Fibroblast of upper back skin (primary cell): ENCODE measurements at places on chromosomes 7 and 10.

DNA sequence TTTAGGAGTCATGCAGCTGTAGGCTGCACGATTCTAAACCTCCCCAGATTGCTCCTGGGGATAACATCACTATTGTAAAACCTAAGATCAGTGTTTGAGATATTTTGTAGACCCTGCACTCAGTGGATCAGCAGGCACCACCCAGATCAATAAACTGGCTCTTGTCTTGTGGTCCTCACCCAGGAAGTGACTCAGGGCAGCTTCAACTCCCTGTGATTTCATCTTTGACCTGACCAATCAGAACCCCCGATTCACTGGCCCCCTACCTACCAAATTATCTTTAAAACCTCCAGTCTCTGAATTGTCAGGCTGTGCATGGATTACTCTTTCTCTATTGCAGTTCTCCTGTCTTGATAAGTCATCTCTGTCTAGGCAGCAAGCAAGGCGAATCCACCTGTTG, 25.7 kb downstream of the ARL5B start:
- DNase-seq = no peak

DNA sequence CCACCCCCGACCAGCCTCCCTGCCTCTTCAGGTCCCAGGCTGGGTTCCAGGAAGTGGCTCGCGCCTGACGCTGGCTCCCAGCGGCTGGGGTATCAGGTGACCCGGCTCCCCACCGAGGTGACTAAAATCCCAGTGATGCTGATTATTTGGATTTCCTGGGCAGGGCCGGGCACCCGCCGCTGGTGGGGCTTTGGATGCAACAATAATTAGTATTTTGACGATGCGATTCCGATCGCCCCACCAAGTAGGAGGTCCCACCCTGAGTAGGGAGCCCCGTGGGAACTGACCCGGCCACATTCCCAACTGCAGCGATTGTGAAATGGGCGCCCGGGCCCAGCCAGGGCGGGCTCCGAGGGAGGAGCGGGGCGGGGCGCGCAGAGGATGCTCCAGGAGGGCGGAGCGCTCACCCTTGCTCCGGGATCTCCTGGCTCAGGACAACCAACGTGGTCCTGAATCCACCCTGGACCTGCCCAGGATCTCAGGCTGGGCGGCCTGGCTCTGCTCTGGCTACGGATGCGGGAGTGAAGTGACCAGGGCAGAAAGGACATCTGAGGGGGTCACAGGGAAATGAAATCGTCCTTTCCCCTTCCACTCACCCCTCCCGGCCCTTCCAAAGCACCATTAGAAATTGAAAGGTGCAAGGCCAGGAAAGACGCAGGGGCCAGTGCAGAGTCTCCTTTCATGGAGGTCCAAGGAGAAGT, 32.6 kb downstream of the DUSP5 start:
- peak; percentile 47 for DNase-seq

DNA sequence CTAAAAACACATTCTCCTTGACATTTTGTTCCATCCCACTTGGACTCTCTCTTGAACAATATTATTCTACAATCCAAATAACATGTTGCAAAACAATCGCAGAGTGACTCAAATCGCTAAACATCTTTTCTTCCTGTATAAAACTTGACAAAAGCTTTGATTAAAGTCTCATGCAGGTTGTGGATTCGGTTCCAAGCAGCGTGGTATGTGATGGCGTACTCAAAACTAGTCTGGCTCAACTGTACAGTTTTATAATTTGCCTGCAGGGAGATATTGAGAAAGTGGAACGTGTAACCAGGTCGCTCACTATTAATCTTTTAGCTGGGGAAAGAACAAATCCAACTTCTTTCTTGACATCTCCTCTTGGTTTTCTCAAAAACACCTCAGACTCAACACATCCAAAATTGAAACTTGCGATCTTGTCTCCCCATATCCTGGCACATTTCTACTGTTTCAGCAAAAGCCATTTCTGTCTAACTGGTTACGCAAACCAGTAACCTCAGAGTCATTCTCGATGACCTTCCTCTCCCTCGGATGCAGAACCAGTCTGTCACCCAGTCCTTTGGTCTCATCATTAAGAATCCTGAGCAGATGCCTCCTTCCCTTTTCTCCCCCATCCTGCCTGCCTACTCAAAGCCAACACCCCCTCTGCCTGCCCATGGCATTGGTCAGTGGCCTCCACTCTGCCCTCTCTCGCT, 100.1 kb downstream of the CACNB2 start:
- DNase-seq = no peak

DNA sequence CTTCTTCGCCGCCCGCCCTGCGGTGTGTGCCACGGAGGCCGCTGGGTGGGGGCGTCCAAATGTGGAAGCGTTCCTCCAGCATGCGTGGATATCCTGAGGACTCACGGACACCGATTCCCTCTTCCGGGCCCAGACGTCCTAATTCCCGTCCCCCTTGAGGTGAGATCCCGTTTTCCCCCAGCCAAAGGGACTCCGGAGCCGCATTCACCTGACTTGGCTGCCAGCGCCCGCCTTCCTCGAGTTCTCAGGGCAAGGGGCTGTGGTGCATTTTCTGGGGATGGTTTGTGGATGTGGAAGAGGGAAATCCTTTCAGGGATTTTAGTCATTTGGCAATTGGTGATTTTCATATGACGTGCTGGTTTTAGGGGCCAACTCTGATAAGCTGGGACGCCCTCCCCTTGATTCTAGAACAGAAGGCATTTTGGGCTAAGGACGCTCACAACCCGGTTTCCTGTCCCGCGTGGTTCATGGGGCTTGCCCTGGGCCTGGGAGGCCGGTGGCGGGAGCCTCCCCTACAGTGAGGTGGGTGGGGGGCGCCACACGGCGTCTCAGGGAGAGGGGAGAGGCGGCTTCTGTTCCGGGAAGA, 165.4 kb downstream of the ACTR3B start:
- DNase-seq = no peak

DNA sequence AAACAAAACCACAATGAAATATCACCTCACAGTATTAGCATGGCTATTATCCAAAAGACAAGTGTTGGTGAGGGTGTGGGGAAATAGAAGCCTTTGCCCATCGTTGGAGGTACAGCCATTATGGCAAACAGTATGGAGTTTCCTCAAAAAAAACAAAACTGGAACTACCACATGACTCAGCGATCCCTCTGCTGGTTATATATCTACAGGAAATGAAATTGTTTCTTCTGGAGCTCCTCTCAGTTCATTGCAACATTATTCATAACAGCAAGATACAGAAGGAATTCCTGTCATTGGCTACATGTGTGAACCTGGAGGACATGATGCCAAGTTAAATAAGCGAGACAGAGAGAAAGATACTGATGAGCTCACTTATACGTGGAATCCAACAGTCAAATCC, 2.4 kb upstream of the UBE3C start:
- DNase-seq = peak; percentile 84

DNA sequence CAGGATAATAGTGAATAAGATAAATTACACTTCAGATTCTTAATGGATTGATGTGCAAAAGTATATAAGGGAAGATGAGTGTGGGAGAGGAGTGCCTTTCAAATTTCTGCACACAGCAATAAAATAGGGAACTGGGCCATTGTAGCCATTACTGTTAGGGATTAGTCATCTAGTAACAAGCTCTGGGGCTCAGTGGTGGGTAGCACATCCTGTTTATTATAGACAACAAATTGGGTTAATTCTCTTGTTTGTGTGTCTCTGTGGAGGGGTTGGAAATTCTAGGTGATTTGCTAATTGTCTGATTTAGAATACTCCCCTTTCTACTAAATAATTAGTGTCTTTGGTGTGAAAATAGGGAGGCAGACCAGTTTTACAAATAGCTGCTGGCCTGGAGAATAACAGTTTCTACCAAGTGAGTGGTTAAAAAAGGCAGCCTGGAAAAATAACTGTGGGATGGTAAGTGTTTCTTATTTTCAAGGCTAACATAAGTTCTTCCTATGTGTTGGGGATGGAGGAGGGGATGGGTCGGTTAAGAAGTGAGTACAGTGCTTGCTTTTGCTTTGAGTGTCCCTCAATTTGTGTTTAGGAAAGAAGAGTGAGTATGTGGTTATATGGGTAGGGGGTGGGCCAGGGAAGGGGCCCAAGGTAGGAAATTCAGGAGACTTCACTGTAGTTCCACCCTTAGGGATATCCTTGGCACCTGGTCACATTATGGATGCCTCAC, 43.3 kb upstream of the TMEM248 start:
- DNase-seq = no peak

GRCh38 chr7:2004841-2005725, 227.7 kb downstream of the MAD1L1 start:
- DNase-seq = no peak

GRCh38 chr7:68063171-68063570, 1066.5 kb downstream of the TYW1 start:
- DNase-seq = peak; percentile 9

GRCh38 chr7:1249731-1250130, 17.1 kb downstream of the UNCX start:
- no peak for DNase-seq

GRCh38 chr7:37659971-37660565, 23.5 kb upstream of the GPR141 start:
- DNase-seq = no peak

- DNase-seq = no peak
Observed at GRCh38 chr10:114399576-114399975, 4.7 kb downstream of the AFAP1L2 start.

DNA sequence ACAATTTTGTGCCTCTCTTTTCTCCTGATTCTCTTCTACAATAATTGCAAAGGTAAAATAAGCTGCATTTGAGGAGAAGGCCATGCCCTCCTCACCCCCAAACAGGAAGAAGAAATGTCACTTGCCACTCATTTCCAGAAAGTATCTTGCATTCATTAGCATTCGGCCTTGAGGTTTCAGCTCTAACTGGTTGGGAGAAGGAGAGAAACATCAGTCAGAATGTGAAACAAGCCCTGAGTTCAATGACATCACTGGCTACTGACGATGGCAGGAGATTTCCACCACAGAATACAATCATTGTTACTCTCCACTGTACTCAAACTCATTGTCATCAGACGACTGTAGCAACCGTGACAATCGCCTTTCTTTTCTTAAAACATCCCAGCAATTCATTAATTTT, 72.8 kb downstream of the PRKCQ start:
- no peak for DNase-seq

- peak; percentile 16 for DNase-seq
Observed at GRCh38 chr10:13347043-13347499, 1.0 kb downstream of the SEPHS1 start.

GRCh38 chr10:17616403-17617030, 657 bp downstream of the HACD1 start:
- DNase-seq = peak; percentile 39

DNA sequence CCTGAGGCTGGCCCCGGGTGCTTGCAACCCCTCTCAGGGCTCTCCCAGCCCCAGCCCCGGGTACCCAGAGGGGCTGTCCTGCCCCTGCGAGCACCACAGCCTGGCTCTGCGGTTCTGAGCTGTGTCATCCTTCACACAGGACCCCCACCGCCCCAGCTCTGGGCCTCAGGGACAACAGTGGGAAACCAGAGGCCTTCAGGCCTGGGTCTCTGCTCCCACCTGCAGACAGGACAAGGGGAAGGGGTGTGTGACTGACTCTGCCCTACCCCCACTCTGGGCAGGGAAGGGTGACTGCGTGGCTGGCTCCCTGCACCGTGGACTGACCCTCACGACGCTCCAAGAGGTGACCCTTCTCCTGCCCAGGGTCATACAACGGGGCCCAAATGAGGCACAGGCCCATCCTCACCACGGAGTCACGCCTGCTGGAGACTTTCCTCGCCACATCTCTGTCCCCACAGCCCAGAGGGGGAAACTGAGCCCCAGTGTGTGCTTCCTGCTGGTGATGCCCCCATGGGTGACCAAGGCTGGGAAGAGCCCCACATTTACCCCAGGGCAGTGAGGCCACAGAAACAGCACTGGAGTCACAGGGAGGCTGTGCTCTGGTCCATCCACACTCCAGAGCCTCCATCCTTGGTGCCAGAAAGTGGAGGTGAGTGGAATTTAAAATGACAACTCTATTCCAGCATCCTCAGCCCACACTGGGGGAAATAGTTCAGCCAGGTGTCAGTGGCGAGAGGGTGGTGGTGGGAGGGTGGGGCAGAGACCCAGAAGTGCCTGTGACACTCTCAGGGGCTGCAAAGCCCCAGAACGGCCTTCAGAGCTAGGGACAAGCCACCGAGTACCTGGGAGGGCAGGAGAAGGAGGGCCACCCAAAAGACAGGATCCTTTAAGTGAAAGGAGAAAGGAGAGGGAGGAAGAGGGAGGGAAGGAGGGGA, 13.6 kb downstream of the CAMK2B start:
- DNase-seq = no peak

DNA sequence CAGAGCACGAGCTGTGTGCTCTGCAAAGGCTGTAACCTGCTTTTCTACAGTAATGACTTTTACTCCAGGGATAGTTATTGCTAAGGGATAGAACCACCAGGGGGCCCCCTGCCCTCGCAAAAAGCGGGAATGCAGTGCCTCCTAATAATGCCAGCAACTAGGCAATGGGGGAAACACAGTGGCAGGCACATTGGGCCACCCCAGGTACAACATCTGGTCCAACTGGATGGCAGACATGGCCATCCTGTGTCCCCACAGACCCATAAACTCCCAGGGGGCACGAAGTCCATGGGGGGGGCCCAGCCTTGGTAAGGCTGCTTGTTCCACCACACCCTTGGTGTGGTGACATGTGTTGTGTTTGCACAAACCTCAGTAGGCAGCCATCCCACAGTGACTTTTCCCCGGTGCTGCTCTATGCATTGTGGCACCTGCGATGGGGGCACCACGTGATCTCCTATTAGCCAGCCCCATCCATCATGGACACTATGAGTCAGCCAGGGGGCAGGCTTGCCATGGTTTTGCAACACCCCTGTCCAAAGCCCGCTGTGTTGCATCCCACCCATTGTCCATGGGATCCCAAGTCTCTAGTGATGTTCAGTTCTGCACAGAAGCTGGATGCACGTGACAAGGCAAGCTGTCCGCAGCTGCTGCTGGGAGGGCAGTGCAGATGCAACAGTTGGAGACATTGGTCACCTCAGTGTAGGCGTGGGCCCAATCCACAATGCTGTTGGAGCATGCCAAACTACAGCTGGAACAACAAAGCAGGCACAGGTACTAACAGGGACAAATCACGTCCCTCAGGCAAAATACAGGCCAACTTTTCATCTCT, 84.0 kb downstream of the ANLN start:
- peak; percentile 23 for DNase-seq

DNA sequence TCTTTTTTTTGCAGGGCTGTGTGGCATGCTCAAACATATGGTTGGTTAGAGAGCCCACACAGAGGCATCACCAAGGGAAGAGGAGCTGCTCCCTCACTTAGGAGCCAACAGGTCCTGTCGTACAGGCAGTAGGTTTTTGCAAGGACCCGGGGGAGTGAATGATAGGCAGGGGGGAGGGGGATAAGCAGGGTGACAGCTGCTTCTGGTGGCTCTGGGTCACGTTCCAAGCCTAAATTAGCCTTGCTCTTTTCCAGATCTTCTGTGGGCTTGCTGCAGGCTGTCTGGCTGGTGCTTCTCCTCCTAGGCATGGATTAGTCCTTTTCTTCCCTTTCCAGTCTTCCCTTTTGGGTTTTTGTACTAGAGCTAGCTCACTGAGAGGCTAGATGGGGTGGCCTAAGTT, 117.7 kb upstream of the PODXL start:
- DNase-seq = no peak

GRCh38 chr10:121032460-121032859, 181.3 kb downstream of the WDR11 start:
- no peak for DNase-seq

GRCh38 chr7:130409712-130410072, 29.4 kb downstream of the CPA1 start:
- no peak for DNase-seq
